ENCODE measurements at places on chromosomes 7 and 10.

- peaks cover 5% of the 10 kb centered on the region for H3K4me1 ChIP-seq
- no peaks in the 10 kb centered on the region for H3K36me3 ChIP-seq
- H3K4me3 ChIP-seq, result no peak overlapping the region
- peaks cover 44% of the 10 kb centered on the region for H3K27me3 ChIP-seq
These were observed 274.9 kb upstream of the NEBL start for GRCh38 chr10:21171936-21172541.

GRCh38 chr7:23377134-23377533 is 78.0 kb downstream of the MALSU1 start:
- H3K27ac ChIP-seq, result no peak overlapping the region
- peaks cover 4% of the 10 kb centered on the region for H3K4me1 ChIP-seq
- no peak overlapping the region for H3K4me3 ChIP-seq

- H3K27ac ChIP-seq, result no peak overlapping the region
- H3K4me1 ChIP-seq, result peaks cover 7% of the 10 kb centered on the region
- no peak for DNase-seq
- no peaks in the 10 kb centered on the region for H3K27me3 ChIP-seq
- no peaks in the 10 kb centered on the region for H3K36me3 ChIP-seq
These were observed 42.7 kb upstream of the LAMB1 start for GRCh38 chr7:108045669-108046068.

DNA sequence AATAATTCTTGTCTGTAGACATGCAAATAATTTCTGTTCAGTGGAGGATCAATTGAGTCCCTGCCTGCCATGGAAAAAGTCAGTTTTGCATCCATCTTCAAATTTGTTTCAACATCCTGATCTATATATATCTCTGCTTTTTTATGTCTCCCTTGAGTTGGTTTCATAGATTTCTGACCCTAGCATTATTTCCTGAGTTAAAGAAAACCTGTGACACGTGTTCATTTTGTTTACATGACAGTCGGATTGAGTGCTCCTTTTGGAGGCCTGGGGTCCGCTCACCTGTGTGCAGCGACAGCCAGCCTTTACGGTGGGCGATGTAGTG is 674 bp downstream of the MRPS24 start:
- H3K4me3 ChIP-seq, result peak overlapping the region; percentile 70
- no peak for DNase-seq
- H3K4me1 ChIP-seq, result peaks cover 20% of the 10 kb centered on the region
- H3K36me3 ChIP-seq, result peaks cover 23% of the 10 kb centered on the region
- H3K27ac ChIP-seq, result no peak overlapping the region
- H3K27me3 ChIP-seq, result no peaks in the 10 kb centered on the region

DNA sequence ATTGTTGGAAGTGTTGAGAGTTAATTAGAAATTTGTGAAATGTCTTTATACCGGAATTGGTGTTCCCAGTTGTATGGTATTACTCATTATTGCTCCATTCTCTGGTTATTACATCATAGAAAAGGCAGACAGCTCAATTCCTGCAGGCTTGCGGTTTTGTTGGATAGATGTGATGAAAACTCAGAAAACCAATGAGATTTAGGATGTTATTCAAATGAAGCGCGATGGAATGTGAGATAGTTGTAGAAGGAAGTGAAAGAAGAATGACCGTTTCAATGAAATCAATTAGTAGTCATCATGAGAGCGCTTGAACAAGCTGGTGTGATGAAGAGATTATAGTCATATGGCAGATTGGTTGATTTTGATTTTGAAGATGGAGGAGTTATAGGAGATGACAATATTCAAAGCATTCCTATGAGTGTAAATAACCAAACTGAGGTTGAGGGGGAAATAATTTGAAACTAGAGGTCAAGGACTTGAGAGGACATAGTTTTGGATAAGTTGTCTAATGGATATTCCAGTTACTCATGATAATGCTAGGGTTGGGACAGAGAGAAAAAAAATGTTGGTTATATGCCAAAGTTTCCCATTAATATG is 991.5 kb downstream of the NRG3 start:
- H3K36me3 ChIP-seq, result no peaks in the 10 kb centered on the region

GRCh38 chr7:142954680-142955268 is 7.4 kb downstream of the KEL start:
- H3K27ac ChIP-seq, result no peak overlapping the region
- H3K27me3 ChIP-seq, result no peaks in the 10 kb centered on the region
- no peak overlapping the region for H3K4me3 ChIP-seq

DNA sequence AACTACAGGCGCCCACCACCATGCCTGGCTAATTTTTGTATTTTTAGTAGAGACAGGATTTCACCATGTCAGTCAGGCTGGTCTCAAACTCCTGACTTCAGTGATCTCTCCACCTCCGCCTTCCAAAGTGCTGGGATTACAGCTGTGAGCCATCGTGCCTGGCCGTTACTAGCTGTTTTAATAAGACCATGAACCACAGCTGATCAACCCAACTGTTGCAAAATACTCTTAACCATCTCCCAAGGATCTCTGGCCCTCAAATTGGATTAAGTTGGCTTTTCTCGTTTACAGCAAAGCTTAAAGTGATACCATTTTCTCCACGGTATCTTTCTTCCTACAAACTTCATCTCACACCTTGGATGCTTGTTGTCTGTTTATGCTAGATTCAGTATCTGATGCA is 18.3 kb downstream of the ZFAND2A start:
- H3K27ac ChIP-seq, result no peak overlapping the region
- DNase-seq, result no peak
- no peak overlapping the region for H3K4me3 ChIP-seq
- no peaks in the 10 kb centered on the region for H3K27me3 ChIP-seq

DNA sequence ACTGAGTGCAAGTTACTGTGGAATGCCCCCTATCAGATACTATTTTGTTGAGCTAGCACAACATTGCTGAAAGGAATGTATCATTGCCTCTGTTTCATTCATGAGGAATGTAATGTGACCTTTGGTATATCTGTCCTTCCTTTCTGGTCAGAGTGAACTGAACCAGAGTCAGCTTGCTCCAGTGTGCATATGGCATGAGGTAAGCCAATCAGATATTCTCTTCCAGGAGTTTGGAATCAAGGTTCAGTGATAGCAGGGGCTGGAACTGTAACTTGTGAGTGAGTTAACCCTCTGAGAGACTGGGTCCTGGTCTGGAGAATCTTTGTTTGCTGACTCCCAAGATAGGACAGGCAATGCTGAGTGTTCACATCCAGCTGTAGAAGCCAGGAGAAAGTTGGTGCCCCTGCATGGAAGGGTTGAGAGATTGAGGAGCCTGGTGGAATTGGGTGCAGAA is 45.3 kb upstream of the OSBPL3 start:
- H3K4me3 ChIP-seq, result no peak overlapping the region
- no peaks in the 10 kb centered on the region for H3K27me3 ChIP-seq
- DNase-seq, result no peak
- H3K36me3 ChIP-seq, result no peaks in the 10 kb centered on the region
- H3K4me1 ChIP-seq, result peaks cover 35% of the 10 kb centered on the region
- H3K27ac ChIP-seq, result no peak overlapping the region

DNA sequence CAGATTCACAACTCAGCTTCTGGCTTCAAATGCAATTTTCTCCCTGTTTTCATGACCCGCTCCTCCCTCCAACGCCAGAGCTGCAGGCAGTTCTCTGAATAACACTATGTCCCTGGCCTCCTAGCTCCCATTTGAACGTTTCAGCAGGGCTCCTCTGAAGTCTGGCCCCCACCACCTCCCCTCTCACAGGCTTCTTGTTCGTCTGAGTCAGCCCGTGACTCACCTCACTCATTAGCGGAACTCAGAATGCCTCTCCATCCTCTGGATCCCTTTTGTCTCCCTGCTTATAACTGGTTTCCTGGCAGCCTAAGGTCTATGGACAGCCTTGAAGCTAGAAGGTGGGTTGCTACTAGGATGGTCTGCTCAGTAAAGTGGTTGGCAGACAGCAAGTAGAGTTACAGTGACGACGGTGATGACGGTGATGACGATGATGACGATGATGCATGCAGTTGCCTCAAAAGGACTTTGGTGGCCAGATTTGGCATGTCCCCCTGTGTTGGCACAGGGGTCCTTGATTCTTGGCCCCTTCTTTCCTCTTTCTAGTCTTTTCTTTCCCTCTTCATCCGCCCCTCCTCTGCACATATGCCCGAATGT is 83.3 kb upstream of the MKLN1 start:
- H3K27ac ChIP-seq, result no peak overlapping the region
- no peaks in the 10 kb centered on the region for H3K4me1 ChIP-seq
- H3K36me3 ChIP-seq, result no peaks in the 10 kb centered on the region
- H3K27me3 ChIP-seq, result no peaks in the 10 kb centered on the region
- peak; percentile 17 for DNase-seq

DNA sequence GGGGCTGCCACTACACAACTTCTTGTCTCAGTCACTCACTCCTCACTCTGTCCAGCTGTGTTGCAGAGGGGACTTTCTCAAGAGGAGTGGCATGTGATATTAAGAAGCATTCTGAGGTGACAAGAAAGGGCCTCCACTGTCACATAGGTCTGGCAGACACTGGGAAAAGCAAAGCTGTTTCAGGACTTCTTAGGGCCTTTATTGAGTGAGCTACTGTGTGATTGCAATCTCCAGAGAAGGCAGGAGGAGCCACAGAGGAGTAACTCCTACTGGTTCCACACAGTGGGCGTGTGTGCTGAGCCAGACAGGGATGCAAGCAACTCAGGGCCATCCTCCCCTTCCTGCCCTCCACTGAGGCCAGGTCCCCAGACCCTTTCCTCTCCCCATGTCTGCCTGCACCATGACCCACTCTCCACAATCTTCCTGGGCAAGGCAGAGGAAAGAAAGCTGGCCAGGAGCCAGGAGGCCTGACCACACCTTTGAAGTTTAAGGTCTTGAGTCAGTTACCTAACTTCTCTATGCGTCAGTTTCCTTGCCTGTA is 262.0 kb upstream of the ZMIZ1 start:
- H3K4me1 ChIP-seq, result no peaks in the 10 kb centered on the region
- H3K27ac ChIP-seq, result no peak overlapping the region
- no peak for DNase-seq
- H3K27me3 ChIP-seq, result no peaks in the 10 kb centered on the region
- H3K36me3 ChIP-seq, result no peaks in the 10 kb centered on the region
- no peak overlapping the region for H3K4me3 ChIP-seq

DNA sequence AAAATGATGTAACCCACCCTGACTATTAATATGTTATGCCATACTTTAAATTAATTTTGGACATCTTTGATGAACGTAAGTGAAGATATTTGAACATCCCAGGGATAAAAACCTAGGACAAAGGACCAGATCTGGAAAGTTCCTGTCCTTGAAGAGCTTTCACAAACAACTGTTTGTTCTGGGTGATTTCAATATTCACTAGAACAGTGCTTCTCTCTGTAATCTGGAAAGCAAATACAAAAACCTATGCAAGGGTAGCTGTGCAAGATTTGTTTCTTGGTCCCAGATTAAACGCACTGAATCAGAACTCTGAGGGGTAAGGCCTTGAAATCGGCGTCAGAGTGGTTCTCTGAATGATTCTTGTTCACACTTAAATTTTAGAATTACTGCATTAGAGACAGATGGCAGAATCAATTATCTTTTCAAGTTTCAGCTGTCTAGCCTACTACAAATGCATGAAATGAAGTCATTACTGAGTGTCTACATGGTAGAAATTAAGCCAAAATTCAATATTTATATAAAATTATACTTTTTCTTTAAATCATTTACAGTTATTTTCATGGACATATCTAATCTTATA is 69.6 kb upstream of the CSTF2T start:
- H3K36me3 ChIP-seq, result no peaks in the 10 kb centered on the region
- no peak overlapping the region for H3K4me3 ChIP-seq
- no peaks in the 10 kb centered on the region for H3K27me3 ChIP-seq
- no peaks in the 10 kb centered on the region for H3K4me1 ChIP-seq

GRCh38 chr10:95569368-95569767 is 8.2 kb upstream of the SORBS1 start:
- DNase-seq, result no peak
- peaks cover 2% of the 10 kb centered on the region for H3K27me3 ChIP-seq
- no peaks in the 10 kb centered on the region for H3K36me3 ChIP-seq
- no peaks in the 10 kb centered on the region for H3K4me1 ChIP-seq
- H3K4me3 ChIP-seq, result no peak overlapping the region

- no peak for DNase-seq
- no peaks in the 10 kb centered on the region for H3K36me3 ChIP-seq
- H3K4me1 ChIP-seq, result no peaks in the 10 kb centered on the region
- no peaks in the 10 kb centered on the region for H3K27me3 ChIP-seq
- H3K27ac ChIP-seq, result no peak overlapping the region
- no peak overlapping the region for H3K4me3 ChIP-seq
These were observed 58.6 kb upstream of the AGBL3 start for GRCh38 chr7:134927723-134928122.

Measured in CD4-positive, alpha-beta T cell (primary cell).